Activated T-helper 9 cell treated with anti-CD3 and anti-CD28 coated beads, Interleukin-2, amount 50 U/mL, for 16 hours (primary cell): ENCODE measurements at places on chromosomes 11 and 22.

GRCh38 chr11:6200975-6201374 is 2.0 kb downstream of the OR52W1 start:
- DNase-seq: no peak

DNA sequence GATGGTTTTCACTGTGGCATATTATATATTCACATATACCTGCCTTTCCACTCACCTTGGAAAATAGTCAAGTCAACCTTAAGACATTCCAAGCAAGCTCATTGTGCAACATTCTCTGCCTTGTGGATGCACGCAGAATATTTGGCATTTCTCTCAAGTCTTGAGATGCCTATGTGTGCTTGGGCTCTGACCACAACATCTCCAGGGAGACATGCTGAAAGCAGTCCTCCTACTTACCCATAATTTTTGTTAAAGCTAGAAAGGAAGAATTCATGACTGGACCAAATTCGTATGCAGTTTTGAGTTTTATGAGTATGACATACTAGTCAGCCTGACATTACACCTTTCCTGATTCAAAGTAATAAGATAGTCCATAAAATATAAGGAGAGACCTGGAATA is 684.0 kb downstream of the OPCML start:
- no peak for DNase-seq

GRCh38 chr11:22674470-22675439 is 8.3 kb downstream of the GAS2 start:
- DNase-seq: no peak

GRCh38 chr11:108718466-108718865 is 53.6 kb downstream of the DDX10 start:
- DNase-seq: no peak

- peak; percentile 10 for DNase-seq
These were observed 3.1 kb downstream of the AKIP1 start for GRCh38 chr11:8913961-8914660.

DNA sequence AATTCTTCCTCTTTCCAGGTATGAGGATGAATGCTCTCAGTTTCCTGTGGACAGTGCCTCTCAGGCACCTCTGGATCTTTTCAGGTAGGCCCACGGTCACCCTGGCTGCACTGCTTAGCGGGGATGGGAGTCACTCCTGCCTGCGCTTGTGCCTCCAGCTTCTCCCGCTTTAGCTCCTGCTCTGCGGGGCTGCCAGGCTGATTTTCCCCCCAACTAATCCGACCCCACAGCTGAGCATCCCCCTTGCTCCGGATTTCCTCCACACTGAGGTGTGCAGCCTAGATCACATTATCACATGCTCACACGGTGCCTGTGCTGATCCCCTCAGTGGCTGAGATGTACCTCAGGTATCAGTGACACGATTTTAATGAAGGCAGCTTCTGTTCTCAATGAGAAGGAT is 879.1 kb downstream of the OPCML start:
- DNase-seq: no peak

GRCh38 chr11:36340897-36341296 is 44.8 kb downstream of the PRR5L start:
- DNase-seq: no peak

GRCh38 chr22:50731811-50732624 is 6.0 kb upstream of the ACR start:
- peak; percentile 43 for DNase-seq

GRCh38 chr11:18427240-18427639 is 15.1 kb downstream of the LDHC start:
- no peak for DNase-seq

- no peak for DNase-seq
These were observed 1542.2 kb downstream of the LRRC4C start for GRCh38 chr11:39917256-39917655.

DNA sequence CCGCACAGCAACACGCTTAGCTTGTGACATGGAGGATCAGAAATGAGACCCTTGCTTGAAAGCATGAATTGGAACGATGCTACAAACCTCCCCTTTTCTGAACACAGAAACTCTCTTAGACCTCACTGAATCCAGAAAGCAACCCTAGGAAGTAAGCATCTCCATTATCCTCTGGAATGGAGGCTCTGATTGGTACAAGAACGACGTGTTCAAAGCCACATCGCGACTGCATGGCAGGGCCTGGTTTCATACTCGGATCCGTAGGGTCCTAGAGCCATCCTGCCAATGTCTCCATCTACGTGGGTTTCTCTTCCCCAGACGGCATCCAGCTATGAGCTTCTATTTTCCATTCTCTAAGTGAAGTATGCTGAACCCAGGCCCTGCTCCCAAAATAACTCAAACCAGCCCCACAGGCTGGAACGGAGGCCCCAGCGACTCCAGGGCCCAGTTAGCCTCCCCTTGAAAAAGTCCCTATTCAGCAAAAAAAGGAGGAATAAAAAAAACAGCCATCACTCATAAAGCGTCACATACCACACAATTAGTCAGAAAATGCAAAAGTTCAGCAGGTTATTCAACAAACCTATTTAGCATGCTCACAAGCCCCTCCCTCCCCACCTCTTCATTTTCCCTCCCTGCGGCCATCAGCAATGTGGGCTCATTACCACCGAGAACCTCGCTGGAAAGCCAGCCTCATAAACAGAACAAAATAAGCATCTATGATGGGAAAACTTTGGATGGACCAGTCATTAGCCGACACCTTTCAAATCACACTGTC is 7.1 kb upstream of the MN1 start:
- no peak for DNase-seq

DNA sequence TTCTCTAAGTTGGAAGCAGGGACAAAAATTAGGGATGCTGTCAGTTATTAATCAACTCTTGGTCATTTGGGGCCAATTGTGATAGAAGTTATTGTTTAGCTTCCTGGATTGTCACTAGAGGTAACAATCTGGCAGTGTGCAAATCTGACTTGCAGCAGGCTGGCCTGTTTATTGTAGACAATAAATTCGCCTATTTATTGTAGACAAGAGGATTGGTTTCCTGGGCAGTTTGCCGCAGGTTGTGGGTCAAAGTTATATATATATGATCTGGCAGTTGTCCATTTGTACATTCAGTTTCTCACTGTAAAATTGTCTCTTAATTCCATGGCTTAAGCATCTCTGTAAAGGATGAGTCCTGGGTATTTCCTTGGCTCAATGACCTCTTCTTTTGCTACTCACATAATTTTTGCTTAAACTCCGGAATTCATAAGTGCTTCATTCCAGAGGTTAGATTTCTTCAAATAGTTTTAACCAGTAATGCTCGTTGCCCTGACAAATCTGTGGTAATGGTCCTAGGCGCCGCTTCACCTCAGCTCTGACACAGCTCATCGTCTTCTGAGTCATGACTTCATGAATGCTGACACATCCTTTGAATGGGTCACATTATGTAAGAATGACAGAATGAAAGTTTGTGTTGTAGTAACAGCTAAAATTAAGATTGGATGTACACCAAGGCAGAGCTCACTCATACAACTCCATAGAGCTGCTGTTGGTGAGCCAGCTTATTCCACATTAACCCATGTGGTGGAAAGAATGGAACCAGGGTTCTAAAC is 7.8 kb upstream of the MMP3 start:
- no peak for DNase-seq

DNA sequence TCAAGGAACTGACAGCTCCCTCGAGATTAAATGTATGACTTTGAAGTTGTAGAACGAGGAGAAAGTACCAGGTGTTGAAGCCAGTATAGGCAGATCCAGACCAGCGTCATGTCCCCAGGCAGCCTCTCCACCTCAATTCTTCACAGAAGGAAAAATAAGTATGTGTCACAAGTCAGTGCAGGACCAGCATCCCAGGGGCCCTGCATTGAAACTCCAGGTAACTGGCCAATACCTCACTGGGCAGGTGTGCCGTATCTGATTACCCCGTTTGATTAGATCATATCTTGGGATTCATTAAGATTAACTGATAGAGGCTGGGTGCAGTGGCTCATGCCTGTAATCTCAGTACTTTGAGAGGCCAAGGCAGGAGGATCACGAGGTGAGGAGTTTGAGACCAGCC is 466.7 kb upstream of the B3GAT1 start:
- no peak for DNase-seq

DNA sequence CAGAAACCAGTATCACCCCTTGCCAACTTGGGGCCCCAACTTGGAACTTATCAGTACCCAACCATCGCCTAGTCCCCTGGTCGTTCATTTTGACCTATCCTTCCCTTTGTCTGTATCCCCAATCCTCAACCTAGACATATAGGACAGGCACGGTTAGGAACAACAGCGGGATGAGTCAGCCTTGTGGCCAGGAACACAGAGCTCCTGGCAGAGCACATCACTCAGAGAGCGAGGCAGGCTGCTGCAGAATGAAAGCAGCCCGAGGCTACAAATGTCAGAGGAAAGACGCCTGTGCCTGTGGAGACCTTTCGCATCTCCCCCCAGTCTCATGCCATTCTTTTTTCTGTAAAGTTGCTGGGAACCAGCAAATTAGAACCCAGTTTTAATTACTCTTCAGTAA is 14.6 kb downstream of the DKK3 start:
- no peak for DNase-seq

DNA sequence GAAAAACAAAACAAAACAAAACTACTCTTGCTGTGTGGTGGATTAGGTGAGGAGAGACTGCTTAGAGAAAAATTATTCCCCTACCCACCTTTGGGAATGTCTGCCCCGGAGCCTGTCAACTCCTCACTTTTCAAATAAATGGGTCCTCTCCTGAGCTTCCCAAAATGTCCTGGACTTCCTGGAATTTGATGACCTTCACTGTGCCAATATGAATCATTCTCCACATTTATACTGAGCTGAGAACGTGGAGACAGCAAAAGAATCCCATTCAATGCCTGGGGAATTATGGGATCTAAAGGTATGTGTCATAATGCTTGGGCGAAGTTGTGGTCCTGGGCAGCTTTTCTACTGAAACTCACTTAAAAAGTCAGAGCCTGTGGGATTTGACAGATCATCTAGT is 136.8 kb downstream of the KIF18A start:
- no peak for DNase-seq

GRCh38 chr22:32339190-32340012 is 18.3 kb upstream of the RFPL3 start:
- no peak for DNase-seq

GRCh38 chr11:107505647-107506225 is 48.1 kb upstream of the CWF19L2 start:
- no peak for DNase-seq

GRCh38 chr11:81331088-81331487 is 1402.6 kb downstream of the FAM181B start:
- no peak for DNase-seq

- no peak for DNase-seq
These were observed 5.7 kb upstream of the SULT4A1 start for GRCh38 chr22:43867839-43868635.

DNA sequence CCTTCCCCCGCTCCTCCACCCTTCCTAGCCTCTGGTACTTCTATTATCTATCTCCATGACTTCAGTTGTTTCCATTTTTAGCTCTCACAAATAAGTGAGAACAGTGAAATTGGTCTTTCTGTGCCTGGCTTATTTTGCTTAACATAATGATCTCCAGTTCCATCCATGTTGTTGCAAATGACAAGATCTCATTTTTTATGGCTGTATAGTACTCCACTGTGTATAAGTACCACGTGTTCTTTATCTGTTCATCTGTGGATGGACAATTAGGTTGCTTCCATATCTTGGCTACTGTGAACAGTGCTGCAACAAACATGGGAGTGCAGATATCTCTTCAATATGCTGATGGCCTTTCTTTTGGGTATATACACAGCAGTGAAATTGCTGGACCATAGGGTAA is 6.9 kb upstream of the ABCC8 start:
- DNase-seq: no peak

GRCh38 chr11:72123117-72123653 is 10.7 kb upstream of the ANAPC15 start:
- no peak for DNase-seq

GRCh38 chr22:47596176-47596690 is 833.8 kb downstream of the TBC1D22A start:
- DNase-seq: no peak

GRCh38 chr11:17473071-17473744 is 3.4 kb downstream of the ABCC8 start:
- no peak for DNase-seq

GRCh38 chr11:111206472-111206871 is 39.1 kb upstream of the POU2AF2 start:
- no peak for DNase-seq

GRCh38 chr11:102763440-102763839 is 17.0 kb downstream of the MMP10 start:
- no peak for DNase-seq

GRCh38 chr11:65786786-65787636 is at the start of gene OVOL1:
Gene OVOL1 (plus strand): TSS chr11:65787063. CDS start chr11:65787374, 311 bp downstream.
- DNase-seq: no peak

DNA sequence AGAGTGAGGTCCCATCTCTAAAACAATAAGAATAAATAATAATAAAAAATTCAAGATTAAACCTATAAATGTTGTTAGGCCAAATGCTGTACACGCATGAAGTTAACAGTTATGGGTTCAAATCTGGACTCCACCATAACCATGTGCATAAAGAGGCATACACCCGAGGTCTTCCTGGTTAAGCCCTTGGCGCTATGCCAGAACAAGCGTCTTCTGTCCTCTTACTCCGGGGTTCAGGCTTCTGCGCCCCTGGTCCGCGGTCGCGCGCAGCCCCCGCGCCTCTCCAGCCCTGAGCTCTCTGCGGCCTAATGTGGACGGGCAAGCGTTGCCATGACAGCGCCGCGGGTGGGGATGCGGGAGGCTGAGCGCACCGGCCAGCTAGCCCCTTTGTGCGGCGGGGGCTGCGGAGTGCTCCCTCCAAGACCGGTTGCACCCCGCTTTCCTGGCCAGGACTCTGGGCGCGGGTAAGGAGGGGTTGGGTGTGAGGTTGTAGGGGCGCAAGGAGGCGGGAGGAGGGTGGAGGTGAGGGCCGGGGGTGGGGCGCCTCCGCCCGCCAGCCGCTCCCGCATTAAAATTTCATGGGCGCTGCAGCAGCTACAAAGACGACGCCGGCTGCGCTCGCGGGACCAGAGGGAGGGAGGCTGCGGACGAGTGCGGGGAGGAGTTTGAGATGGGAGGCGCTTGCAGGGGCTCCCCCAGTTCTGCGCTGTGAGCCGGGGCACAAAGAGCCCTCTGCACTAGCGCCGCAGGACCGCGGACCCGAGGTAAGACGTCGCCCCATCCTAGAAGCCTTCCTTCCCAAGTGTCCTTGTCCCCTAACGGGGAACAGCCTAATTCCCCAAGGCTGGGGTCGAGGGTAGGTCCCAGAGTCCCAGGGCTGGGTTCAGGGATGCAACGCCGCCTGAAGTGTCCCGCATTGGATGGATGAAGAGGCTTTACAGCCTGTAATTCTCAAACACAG is at the start of gene MIAT:
MIAT (plus strand) TSS at position 698 of the 961 bp plus-strand sequence.
- DNase-seq: no peak

DNA sequence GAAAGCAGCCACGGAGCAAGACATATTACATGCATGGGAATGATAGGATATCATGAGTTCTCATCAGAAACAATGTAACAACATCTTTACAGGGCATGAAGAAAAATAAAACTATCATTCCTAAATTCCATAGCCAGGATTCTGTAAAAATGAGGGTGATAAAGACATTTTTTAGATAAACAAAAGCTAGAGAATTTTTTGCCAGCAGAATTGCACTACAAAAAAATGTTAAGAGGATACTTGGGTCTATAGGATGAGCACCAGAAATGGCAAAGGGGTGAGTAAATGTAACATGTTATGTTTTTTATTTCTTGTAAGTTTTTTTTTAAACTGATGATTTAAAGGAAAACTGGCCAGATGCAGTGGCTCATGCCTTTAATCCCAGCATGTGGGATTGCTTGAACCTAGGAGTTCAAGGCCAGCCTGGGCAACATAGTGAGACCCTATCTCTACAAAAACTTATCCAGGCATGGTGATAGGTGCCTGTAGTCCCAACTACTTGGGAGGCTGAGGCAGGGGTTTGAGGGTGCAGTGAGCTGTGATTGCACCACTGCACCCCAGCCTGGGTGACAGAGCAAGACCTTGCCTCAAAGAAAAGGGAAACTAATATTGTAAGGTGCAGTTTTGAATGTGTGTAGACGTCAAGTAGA is 33.2 kb downstream of the TBX1 start:
- no peak for DNase-seq
